Activated gamma-delta T cell (primary cell): ENCODE measurements at places on chromosomes 4 and X.

DNA sequence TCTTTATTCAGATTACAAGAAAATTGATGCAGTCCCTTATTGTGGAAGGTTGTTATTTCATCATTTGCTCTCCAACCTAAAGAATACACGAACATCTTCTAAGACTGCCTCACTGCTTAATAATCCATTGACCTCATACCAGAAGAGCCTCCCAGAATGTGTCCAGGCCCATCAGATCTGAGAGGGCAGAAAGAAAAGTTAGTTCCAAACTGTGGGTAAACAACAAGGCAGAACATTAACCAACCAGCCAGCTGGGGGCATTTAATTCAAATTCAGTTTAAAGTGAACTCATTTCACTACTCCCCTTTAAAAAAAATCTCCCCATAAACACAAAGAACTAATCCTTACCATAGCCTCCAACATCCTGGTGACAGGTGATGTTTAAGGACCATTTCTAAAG is 13.8 kb downstream of the GPC4 start:
- DNase-seq, result no peak

- no peak for DNase-seq
Measured at GRCh38 chrX:56726605-56727004, 2.4 kb upstream of the NBDY start.

- DNase-seq, result peak; percentile 17
Measured at GRCh38 chrX:103628386-103629317, at the start of gene TCEAL1. Gene TCEAL1, plus strand, starts transcription at chrX:103628975. Its CDS starts 942 bp downstream, at chrX:103629917.

DNA sequence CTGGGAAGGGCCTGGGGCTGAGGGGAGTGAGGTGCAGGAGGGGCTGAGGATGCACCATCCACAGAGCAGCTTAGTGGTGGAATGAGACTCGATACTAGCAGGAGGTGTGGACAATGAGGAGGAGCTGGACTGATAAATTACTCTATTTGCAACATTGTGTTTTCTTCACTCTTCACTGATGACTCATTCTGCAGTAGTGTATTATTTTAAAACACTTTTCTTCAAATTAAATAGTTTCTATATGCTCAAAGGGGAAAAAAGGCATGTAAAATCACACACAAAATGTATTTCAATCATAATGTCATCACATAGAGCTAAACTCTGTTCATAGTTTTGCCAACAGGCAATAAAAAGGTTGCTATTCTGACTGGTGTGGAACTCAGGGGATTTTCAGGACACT is 467.0 kb upstream of the CTSO start:
- DNase-seq, result no peak

DNA sequence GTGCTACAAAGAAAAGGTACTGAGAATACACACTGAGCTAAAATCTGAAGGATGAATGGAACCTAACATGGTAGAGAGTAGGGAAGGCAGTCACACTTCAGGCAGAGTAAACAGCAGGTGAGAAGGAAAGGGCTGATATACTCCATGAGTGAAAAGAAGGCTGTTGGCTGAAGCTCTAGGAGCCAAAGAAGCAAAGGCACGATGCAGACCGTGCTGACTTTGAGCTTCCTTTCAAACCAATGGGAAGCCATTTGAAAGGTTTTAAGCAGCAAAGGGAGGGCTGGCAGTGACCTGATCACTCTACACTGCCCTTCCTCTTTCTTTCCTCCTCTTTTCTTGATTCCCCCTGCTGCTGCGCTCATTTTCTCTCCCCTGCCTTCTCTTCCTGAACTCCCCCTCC is 66.4 kb downstream of the TMEM154 start:
- no peak for DNase-seq

GRCh38 chr4:15139599-15139998 is 137.3 kb downstream of the CPEB2 start:
- no peak for DNase-seq

DNA sequence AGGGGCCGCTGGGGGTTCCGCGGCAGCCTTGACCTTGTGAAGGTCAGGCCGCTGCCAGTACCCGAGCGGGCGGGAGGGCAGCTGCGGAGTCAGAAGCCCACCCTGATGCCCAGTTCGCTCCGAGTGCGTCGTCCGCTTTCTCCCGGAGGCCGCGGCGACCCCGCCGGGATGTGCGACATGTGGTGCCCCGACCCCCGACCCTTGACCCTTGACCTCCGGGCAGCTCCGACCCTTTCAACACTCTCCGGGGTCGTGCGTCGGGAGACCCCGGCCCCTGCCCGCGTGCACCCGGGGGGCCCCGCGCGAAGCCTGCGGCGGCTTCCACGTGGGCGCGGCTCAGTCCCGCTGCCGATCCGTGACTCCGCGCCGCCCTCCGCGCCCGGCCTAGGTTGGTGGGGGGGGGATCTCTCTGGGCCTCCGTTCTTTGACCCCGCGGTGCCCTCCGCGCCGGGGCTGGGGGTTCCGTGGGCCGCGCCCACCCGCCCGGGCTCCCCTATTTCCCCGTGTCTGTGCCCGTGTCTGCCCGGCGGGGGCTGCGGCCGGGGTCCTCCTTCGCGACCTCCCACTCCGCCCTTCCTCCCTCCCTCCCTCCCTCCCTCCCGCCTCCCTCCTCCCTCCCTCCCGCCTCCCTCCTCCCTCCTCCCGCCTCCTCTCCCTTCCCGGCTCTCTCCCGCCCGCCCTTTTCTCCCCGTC is 609 bp upstream of the SLC25A6 start:
- DNase-seq, result no peak

DNA sequence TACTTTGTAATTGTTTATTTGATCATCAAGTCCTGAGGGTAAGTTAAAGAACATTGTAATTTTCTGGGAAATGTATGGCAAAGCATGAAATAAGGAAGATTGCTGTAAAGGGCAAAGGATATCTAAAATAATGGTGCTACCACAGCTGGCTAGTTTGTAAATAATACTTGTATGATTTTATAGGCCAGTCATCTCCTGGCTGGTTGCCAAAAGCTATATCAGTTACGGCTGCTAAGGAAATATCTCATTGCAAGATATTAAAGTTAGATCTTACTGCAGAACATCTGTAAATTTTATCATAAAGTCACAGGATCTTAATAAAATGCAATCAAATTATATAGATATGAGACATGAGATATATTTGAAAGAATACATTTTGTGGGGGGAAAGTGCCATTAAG is 150.8 kb upstream of the CXCL13 start:
- no peak for DNase-seq

DNA sequence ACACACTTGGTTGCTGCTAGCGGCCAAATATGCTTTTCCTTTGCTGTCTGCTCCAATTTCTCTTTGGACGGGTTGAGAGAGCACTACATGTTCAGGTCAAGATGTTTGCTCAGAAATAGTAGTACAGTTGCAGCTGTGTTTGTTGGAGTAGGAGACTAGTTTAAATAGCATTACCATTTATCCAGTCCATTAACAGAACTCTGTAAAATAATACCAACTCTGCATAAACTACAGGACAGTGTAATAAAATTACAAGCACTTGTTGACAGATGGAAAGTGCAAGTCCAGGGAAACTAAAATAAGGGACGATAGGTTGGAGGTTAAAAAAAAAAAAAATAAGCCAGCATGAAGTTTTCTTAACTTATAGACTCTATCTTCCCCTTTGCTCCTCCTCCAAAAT is 20.2 kb downstream of the SLIT2 start:
- no peak for DNase-seq

DNA sequence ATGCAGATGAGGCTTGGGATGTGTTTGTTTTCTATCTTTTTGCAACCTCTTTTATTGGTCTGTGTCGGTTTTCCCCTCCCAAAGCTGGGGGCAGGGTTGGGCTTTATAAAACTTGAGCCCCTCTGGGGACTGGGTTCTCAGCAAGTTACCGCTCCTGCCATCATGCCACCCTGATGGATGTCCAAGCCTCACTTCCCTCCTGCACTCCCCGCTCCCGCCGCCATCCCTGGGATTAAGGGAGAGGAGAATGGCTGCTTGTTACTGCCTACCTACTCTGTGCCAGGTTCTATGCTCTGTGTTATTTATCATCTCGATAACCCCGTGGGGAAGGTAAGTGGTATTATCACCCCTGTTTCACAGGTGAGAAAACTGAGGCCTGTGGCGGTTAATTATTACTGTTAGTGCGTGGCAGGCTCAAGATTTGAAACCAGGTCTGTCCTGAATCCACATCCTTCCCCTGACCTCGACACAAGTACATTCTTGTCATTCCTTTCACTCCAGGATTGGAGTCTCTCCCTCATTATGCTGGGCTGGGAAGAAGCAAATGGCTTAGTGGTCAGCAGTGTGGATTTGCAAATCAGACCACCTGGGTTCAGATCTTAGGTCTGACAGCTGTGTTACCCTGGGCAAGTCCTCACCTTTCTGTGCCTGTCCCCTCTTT is 4.5 kb downstream of the UBA1 start:
- DNase-seq, result no peak

DNA sequence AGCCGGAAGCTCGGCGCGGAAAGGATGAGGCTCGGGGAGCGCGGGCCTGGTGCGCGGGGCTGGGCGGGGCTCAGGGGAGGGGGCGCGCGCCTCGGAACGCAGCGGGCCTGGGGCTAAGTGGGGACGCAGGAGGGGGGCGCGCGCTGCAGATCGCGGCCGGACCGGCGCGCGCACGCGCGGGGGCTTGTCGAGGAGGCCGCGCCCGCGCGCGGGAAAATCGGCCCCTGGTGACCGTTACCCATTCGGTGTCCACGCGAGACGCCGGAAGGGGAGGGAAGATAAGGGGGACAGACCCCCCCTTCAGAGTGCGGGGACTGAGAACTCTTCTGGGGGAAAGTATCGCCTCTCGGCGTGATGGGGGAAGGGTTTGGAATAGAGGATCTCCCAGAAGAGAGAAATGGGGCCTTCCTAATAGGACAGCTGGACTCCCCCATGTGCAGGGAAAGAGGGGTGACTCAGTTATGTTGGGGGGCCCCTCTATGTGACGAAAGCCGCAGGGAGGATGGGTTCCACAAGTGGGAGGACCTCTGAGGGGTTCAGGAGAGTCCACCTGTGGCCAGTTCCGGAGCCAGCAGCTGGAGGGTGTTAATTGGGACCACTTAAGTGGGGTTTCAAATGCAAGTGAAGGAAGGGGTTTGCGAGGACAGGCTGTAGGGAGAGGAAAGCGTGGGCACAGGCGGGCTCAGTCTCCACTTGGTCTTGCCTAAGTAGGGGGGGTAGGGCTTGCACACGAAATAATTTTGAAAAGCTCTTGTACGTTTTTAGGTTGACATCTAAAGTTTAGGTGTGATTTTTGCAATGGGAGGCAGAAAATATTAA is 584 bp downstream of the SUV39H1 start:
- no peak for DNase-seq

GRCh38 chr4:140633124-140633523 is 64.4 kb upstream of the UCP1 start:
- no peak for DNase-seq

DNA sequence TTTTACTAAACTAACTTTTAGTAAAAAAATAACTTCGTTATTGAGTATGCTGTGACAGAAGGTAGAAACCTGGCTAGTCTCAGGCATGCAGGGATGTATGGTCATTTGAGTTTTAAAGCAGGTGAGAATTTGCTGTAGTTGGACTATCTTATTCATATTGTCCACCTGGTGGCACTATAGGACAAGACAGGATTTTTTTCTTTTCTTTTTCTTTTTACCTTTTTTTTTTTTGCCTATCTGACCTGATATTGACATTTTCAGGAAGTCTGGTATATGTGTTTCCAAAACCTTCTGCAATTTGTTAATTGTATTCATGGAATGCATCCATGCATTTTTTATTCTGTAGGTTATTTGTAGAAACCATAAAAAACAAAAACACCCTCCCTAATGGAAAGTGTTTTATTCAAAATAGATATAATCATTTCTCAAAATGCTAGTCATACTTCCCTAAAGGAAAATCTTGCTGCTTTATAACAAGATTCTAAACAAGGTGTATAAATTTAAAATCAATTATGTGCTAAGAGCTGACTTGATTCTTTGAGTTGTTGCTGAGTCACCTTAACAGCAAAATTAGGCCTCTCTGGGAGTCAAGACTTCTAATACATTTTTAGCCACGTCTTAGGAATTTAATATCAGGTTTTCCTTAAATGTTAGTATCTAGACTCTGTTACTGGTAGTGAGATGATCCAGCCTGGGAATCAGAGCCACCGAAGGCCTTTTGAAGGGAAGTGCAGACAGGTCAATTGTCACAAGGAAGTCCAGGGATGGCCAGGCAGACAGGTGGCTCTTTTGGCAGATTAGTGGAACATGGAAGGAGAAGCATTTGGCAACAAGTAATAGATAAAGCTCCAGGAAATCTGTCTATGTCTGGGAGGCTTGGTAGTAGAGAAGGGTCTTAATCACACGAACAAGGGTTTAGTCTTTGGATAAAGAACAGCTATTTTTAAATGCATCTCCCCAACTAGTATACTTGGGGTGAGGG is 201.3 kb upstream of the GNPDA2 start:
- no peak for DNase-seq

DNA sequence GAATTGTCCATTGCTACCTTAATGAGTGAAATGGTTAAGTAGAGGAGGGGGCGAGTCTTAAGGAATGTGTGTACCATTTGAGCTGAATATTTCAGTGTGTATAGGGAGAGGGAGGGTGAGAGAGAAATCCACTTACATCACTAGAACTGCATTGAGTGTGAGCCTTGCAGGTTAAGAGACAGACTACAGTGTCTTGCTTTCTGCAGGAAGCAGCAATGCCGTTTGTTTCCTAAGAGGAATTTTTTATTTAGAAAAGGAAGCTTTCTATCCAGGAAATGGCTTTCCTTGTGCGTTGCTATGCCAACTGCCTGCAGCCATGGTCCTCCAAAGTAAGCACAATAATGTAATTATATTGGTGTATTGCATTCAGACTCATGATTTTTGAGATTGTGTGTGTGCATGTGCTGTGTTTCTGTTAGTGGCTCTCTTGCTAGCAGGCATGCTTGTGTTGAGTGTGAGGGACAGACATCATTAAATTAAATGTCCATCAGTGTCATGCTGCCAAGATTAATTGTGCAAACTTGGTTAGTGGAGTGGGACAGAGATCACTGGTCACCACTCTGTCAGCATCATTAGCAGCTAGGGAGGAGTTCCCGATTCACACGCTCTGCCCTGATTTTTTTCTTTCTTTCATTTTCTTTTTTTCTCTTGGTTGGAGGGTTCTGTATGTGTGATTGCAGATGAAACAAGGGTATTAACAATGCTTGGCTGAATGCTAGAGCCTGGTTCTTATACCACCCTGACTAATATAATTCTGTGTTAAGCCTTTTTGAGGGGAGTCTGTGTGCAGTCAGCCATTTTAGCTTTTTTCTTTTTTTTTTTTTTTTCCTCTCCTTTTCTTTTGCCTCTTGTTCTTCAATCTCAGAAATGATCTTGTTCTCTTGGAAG is 164.3 kb downstream of the RAPGEF2 start:
- DNase-seq, result no peak

DNA sequence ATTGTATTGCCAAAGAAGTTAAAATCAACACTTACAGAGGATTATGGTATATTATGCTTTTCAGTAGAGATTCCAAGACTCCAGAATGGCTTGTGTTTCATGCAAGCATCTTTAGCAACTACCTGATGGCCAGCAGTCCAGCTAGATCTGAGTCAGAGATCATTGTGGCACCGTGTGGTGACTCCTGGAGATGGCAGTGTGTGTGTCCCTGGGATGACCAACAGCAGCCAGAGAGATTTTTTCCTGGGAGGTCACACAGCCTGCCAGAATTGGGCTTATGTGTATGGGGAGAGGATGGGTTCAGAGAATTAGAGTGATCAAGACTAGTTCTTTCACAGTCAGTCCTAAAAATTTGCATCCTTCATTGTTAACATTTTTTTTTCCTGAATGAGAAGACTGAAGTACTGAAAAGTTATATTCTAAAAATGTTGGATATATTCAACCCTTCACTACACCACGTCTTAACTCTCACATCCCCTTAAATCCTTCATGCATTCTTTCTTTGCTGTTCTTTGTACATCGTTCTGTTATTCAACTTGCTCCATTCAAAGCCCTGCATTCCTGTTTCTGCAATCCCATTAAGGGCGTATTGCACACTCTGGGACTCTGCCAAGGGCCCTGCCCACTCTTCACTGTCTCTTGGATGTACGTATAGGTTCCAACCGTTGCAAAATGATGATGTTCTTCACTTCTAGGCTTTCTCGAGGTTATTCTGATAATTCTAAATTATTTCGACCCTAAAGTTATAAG is 12.4 kb downstream of the TENM3 start:
- DNase-seq, result no peak
